ENCODE measurements at places on chromosomes 6 and 20. TPM values are rescaled to one million over a fixed set of nuclear protein-coding genes. Genes with fewer than 3 reads are reported as not detected.

- DNase-seq = no peak
These were observed 77.2 kb downstream of the SSR1 start for GRCh38 chr6:7235712-7236305.

GRCh38 chr6:36616893-36617521 lies 22.8 kb downstream of the SRSF3 start:
- peak; percentile 68 for DNase-seq

DNA sequence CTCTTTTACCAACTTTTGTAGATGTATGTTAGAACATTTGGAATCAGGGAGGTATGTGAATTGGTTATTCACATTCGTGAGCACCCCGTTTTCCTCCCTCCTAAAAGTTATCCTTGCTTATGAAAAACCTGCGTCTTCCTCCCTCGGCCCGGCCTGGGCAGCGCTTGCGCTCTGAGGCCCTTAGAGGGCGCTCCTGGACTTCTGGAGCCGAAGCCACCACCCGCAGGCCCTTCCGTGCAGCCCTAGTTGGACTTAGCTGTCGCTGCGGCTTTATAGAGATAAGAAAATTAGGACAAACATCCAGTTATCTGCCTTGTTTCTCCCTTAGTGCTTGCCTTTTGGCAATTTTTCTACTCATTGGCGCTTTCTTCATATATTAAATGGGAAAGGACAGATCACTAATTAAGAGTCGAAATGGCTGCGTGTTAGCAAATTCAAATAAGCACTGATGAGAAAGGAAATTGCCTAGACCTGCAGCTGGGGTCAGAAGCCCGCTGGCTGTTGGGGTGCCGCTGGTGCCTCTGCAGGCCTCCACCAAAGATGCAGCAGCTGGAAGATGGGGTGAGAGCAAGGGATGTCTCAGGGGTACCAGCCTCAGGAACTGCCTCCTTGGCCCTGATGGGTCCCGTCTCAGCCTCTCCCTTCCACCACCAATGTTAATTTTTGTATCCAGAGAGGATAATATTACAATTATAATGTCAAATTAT lies 5.2 kb downstream of the FNDC1 start:
- DNase-seq = peak; percentile 91

- no peak for DNase-seq
These were observed 1.8 kb downstream of the RALGAPA2 start for GRCh38 chr20:20710443-20711315.

- DNase-seq = peak; percentile 61
These were observed 18.4 kb downstream of the TTK start for GRCh38 chr6:80022803-80023202.

DNA sequence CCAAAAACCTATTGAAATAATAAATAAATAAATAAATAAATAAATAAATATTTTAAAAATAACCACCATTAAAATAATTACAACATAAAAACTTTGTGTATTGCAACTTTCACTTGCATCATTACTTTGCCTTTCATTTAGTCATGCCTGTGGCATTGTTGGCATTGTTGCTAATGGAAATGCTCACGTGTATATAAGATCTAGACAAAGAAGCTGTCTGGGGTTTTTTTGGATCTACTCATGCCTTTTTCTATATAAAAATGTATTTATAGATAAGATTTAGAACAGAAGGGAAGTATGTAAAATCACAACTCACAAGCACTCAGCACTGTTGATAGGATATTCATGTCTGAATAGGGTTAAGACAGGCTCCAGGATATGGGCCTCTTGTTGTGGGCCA lies 27.9 kb downstream of the GFRA4 start:
- DNase-seq = peak; percentile 43

DNA sequence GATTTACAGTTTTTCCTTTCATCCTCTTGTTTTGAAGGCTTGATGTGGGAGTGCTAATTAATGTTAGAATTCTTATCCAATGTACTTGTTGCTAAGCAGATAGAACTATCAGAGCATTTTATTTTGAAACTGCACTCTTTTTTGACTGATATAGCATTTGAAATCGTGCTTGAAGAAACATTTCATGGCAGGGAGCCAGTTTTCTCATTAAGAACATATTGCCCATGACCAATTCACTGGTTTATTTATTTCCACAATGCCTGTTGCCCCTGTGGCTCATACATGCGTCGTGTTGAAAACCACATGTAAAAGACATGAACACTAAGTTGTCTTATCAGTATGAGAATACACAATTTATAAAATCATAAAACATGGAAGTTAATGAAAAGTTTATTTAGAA lies 479.7 kb upstream of the FLRT3 start:
- no peak for DNase-seq

GRCh38 chr6:3308106-3308505 lies 49.4 kb downstream of the PSMG4 start:
- DNase-seq = no peak

GRCh38 chr6:39812853-39813533 lies 20.8 kb downstream of the DAAM2 start:
- DNase-seq = peak; percentile 69

- DNase-seq = peak; percentile 90
These were observed 41.8 kb upstream of the LAMA4 start for GRCh38 chr6:112296122-112296521.

- DNase-seq = no peak
These were observed 19.3 kb upstream of the PDE7B start for GRCh38 chr6:135832166-135832565.

- peak; percentile 90 for DNase-seq
These were observed 32.4 kb upstream of the PBOV1 start for GRCh38 chr6:138250513-138251247.

- DNase-seq = no peak
These were observed 19.9 kb downstream of the GLYATL3 start for GRCh38 chr6:49519660-49520059.

- peak; percentile 8 for DNase-seq
These were observed 1299.3 kb upstream of the GJE1 start for GRCh38 chr6:140833408-140833807.

GRCh38 chr6:166619912-166620311 lies 7.1 kb downstream of the RPS6KA2 start:
- peak; percentile 91 for DNase-seq

GRCh38 chr6:67889682-67889995 lies 745.4 kb upstream of the ADGRB3 start:
- no peak for DNase-seq

GRCh38 chr20:48658505-48658904 lies 169.3 kb downstream of the PREX1 start:
- no peak for DNase-seq

DNA sequence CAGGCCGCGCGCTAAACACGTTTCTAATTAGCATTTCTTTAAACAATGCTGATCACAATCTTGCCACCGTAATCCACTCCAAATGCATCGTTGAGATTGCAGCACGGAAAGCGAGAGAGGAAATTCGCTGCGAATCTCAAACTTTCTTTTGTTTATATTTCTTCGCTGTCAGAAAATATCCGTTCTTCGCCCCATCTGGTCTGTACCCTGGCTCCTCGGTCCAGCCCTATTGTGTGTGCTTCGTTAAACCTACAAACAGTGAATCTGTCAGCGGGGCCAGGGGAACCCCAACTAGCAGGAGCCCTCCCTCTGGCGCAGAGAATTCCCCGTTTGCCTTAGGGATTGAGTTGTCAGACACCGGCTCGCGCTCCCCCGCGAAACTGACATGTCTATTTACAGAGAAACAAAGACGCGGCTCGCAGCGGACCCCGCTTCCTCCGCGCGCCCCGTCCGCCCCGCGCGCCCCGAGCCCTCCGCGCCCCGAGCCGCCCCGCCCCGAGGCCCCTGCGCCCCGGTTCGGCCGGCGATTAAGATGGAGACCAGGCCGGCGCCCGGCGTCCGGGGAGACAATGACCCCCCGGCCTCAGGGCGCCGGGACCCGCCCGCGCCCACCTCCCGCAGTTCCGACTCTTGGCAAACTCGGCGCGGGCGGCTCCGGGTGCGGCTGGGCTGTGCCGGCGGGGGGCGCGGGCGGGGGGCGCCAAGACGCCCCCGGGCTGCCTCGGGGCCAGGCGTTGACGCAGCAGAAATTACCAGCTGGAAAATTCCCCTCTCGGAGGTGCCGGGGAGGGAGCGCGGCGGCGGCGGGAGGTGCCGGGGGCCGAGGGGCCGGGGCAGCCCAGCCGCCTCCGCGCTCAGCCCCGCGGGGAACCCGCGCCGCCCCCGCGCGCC lies 874 bp downstream of the ZBTB46 start:
- DNase-seq = peak; percentile 39

- peak; percentile 72 for DNase-seq
These were observed 14.8 kb downstream of the FAXC start for GRCh38 chr6:99334526-99335127.

DNA sequence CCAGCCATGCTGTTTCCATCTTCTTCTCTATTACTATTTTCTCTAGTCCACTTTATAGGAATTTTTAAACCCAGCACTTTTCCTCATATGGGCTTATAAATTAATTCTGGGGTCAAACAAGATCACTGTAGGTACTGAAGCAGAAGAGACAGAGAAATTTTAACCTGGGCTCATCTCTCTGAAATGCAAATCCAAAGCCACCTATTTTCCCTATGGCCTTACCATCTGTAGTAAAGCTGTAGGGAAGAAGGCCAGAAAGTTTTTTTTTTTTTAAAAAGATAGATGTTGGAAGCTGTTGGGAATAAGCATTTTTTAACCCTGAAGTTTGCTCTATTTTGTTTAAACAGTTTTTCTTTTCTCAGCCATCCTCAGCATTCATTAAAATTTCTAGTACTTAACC lies 367.4 kb downstream of the CD109 start:
- no peak for DNase-seq

- DNase-seq = peak; percentile 85
These were observed at the start of gene RALY for GRCh38 chr20:33993576-33994221. Gene RALY, plus strand, starts transcription at chr20:33993911. Its CDS starts 78,164 bp downstream, at chr20:34072075.

GRCh38 chr6:88483424-88483823 lies 317.3 kb upstream of the CNR1 start:
- no peak for DNase-seq

GRCh38 chr6:134295953-134296553 lies 21.9 kb downstream of the SGK1 start:
- DNase-seq = peak; percentile 96

DNA sequence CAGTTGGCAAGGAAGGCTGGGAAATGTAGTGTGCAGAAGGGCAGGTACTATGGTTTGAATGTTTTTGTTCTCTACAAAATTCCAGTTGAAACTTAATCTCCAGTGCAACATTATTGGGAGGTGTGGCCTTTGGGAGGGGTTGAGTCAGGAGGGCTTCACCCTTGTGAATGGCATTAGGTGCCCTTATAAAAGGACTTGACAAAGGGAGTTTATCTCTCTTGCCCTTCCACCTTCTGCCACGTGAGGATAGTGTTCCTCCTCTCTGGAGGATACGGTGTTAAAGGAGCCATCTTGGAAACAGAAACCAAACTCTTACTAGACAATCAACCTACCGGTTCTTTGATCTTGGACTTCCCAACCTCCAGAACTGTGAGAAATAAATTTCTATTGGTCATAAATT lies 82.2 kb upstream of the LRFN2 start:
- no peak for DNase-seq

Gene VGLL2
- total RNA-seq = not detected

Gene PNLDC1
- not detected for total RNA-seq

Gene NR2E1
- total RNA-seq = not detected

Gene PAK5
- total RNA-seq = not detected

Gene ZSCAN23
- total RNA-seq = 0.51 TPM

Gene MROH8
- 4.2 TPM for total RNA-seq

Measured in GM23248 (cell line).